NCI-H69 (cell line): ENCODE measurements at places on chromosomes 1 and 21.
A peak's percentile ranks its signal among the peaks of the same experiment; 100 is the strongest.

DNA sequence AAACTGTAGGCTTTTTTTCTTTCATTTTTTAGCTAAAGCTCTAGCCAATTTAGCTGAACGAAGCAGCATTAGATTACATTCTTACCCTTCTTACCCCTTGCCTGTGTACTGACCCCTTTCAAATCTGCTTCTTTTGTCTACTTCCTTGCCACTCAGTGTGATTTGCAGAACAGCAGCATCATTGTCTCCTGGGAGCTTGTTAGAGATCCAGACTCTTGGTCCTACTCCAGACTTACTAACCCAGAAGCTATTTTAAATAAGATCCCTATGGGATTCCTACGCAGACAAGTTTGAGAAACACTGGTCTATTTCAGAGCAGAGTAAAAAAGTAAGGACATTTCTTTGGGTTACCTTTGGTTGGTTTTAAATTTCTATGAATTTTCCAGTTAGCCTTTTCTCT, 13.8 kb downstream of the LRRC39 start:
- peak; percentile 21 for DNase-seq

DNA sequence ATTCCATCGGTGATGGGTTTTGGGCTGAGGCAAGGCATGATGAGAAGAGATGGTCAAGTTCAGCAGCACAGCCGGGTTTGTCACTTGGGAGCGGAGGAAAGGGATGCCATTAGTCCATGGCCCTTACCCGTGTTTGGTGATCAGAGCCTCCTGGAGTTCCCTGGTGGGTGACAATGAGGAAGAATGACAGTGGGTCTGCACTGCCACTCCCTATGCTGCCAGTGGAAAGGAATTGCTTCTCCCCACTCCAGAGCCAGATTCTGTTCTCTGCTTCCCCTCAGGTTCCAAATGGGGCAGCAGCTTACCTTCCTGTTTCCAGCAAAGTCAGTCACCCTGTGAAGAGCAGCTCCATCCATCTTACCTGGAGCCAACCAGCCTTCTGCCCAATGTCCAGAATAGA, 393.1 kb downstream of the PTPRU start:
- DNase-seq = no peak

- DNase-seq = no peak
These were observed 2.1 kb upstream of the GPR61 start for GRCh38 chr1:109537450-109538178.

DNA sequence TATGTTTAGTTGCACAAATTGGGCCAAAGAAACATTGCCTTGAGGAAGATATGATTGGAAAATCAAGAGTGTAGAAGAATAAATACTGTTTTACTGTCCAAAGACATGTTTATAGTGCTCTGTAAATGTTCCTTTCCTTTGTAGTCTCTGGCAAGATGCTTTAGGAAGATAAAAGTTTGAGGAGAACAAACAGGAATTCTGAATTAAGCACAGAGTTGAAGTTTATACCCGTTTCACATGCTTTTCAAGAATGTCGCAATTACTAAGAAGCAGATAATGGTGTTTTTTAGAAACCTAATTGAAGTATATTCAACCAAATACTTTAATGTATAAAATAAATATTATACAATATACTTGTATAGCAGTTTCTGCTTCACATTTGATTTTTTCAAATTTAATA, 43.0 kb downstream of the CD46 start:
- no peak for DNase-seq

- peak; percentile 72 for DNase-seq
These were observed 1300.0 kb downstream of the PLA2G4A start for GRCh38 chr1:188128761-188129160.
